ENCODE measurements at places on chromosomes 2 and 18.

DNA sequence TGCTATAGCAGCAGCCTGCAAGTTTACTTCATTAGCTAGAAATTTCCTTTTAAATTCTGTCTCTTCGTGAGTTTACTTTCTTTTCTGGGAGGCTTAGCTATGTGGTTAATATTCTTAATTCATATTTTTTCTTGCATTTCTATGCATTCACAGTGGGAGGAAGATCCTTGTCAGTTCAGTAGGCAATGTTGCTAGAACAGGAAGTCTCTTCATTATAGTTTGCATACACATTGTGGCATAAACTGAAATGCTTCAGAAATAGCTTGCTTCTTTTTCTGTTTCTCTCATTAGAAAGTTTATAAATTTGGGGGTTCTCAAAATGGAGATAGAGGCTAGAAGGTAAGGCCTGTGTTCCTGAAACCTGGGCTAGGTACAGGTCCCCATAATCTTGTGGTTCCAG is 8.1 kb upstream of the ARHGAP15 start:
- no peak for DNase-seq

GRCh38 chr2:89844221-89844943 is 1152.9 kb downstream of the RPIA start:
- DNase-seq, result no peak

GRCh38 chr2:37872192-37872750 is 52.8 kb upstream of the RMDN2 start:
- DNase-seq, result no peak

GRCh38 chr18:74623047-74623816 is 25.6 kb downstream of the ZNF407 start:
- no peak for DNase-seq

GRCh38 chr18:23838233-23838632 is 149.0 kb downstream of the LAMA3 start:
- no peak for DNase-seq

DNA sequence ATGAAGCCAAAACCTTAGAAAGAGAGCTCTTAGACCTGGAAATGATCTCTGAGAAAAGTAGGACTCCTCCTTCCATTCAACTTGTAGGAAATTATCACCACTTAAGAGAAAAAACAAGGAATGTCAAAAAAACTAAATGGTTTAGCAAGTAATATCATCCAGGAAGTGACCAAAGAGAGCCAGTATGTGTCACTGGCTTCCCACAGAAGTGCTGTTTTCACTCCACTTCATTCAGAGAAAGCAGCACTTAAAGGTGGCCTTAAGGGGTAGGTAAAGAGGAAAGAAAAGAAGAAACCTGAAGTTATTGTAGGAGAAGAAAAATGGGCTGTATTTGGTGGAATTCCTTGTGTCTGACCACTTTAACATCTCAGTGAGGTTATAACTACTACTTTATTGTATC is 414.4 kb upstream of the ETAA1 start:
- no peak for DNase-seq

GRCh38 chr2:890791-891190 is 59.9 kb upstream of the SNTG2 start:
- DNase-seq, result no peak

DNA sequence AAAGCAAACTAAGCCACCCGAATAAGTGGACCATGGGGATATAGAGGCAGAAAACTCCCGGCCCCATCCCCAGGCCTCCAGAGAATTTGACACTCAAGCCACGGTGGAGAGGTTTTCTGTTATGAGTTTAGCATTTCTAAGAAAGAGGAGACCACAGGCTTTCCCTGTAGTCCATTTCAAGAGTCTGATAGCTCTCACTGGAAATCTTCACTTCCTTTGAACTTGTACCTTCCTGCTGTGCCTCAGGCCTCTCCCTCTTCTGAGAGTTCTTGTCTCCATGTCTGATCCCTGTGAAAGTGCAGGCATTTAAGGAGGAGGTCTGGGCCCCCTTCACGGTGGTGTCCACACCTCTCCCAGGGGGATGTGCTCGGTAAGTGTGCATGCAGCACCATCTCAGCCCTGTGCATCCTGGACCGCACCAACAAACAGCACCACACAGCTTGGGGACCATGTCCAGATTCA is 113.7 kb downstream of the BCL2 start:
- DNase-seq, result no peak

- DNase-seq, result no peak
These were observed 826.4 kb downstream of the SOCS6 start for GRCh38 chr18:71115261-71115660.

DNA sequence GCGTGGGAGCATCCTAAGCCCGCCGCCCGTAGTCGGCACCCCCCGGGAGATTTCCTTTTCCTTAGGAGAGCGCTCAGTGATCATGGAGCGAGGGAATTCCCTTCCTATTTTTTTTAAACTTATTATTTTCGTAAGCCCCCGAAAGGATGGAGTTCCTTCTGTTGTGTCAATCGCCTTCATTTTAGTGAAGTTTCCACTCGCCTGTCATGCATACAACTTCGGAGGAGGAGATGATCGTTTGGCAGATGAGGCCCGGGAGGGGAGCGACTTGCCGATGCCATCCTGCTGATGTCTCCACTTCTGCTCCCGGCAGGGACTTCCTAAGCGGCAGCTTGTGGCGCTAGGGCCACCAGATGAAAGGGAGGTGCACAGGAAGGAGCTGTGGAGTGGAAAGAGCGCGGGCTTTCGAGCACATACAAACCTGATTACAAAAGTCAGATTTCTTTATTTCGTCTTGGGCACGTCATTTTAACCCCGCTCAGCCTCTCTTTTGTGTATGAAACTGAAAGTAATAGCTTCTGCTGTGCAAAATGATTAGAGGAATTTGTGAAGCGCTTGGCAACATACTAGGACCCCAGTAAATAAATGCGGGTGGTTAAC is at the start of gene ADGRF3:
ADGRF3 (minus strand) TSS at position 336 of the 600 bp plus-strand sequence. CDS start 555 bp downstream, outside the sequence.
- DNase-seq, result peak; percentile 21

DNA sequence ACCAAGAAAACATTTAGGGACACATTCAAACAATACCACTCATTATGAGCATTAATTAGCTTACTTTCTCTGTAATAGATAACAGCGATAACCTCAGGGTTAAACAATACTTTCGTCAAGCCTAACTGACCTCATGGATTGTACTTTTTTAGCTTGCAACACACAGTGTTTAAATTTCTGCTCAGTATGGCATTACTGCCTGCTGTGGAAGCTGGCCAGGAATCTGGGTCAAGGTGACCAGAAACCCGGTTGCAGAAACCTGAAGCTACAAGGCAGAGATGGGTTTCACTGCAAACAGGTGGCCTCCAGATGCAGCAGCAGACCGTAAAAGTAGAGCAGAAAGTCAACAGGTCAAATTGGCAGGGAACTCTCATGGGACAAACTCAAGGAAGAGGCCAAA is 123.8 kb upstream of the FHL2 start:
- no peak for DNase-seq

- DNase-seq, result no peak
These were observed 302.8 kb downstream of the NCKAP5 start for GRCh38 chr2:133265432-133265949.

- no peak for DNase-seq
These were observed 48.8 kb downstream of the TCF4 start for GRCh38 chr18:55539240-55539639.

- DNase-seq, result no peak
These were observed 1.3 kb downstream of the MOB4 start for GRCh38 chr2:197517150-197517549.

- DNase-seq, result no peak
These were observed 40.6 kb downstream of the FARSB start for GRCh38 chr2:222615320-222615719.

DNA sequence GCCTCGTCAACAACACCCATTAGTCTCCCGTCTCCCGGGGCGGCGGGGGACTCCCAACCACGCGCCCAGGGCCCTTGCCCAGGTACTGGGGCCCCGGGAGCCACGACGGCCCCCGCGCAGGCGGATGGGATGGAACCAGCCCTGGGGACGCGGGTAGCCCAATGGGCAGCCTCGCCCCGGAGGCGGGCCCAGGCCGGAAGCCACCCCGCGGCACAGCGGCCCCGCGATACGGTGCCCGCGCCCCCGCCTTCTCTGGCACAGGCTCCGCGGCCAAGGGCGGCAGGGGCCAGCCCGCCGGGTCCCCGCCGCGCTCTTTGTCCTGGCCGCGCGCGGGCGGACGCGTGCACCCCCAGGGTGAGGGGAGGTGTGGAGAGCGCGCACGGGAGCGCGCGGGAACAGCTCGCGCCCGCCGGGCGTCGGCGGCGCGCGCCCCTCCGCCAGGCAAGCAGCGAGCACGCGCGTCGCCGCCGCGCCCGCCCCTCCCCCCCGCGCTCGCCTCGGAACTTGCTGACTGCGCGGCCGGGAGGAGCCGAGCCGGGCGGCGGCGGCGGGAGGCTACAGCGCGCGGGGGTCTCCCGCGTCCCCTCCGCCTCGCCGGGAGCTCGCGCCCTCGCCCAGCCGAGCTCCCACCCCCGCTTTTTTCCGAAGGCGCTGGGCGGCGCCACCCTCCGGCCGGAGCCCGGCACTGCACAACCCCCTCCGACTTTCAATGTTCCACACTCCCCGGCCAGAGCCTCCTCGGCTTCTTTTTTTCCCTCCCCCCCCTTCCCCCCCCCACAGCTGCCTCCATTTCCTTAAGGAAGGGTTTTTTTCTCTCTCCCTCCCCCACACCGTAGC is at the start of gene UBE2E3:
UBE2E3 (plus strand) TSS at position 500 of the 837 bp plus-strand sequence. CDS start 1,438 bp downstream, outside the sequence.
- DNase-seq, result peak; percentile 36

- DNase-seq, result no peak
These were observed 99.1 kb downstream of the EN1 start for GRCh38 chr2:118748245-118748885.

DNA sequence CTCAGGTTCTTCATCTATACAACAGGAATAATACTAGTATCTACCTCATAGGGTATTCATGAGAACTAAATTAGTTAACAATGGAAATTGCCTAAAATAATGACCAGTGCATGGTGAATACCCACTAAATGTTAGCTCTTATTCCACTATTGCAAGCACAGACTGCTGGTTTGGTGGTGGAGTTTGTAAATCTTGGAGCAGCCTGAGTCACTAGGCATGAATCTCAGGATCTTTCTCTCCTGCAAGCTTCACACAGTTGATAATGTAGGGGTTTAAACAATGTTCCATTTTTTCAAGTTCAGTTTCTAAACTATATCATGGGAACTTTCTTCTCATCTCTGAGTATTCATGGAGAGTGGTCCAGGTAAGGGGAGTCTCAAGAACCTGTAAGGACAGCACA is 84.0 kb downstream of the OSR1 start:
- no peak for DNase-seq

- DNase-seq, result no peak
These were observed 1031.8 kb upstream of the ZEB2 start for GRCh38 chr2:145551686-145552085.

GRCh38 chr2:216916956-216917650 is 57.2 kb upstream of the TNP1 start:
- no peak for DNase-seq

- no peak for DNase-seq
These were observed 1.2 kb downstream of the CDK15 start for GRCh38 chr2:201807452-201807999.

DNA sequence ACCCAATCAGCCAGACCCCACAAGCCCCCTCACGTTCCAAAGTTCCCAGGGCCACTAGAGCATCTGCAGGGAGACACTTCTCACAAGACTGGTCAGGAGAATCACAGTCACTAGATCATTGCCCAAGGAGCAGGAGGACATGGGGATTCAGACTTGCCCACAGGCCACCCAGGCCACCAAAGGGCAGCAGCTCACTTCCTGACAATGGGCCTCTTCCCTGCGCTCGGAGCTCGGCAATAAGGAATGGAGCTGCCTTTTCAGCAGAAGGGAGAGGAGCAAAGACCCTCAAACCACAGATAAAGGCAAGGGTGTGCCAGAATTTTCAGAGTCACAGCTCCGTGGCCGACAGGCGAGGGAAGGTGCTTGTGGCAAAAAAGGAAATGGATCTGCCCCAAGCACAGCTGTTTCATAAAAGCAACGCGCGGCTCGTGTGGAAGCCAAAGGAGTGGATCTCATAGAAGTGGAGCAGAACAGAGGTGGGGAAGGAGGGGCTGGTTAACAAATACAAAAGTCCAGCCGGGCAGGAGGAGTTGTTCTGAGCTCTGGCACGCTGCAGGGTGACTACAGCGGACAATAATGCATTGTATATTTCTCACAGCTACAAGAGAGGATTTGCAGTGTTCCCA is 72.1 kb downstream of the EDAR start:
- no peak for DNase-seq

- no peak for DNase-seq
These were observed 288.8 kb upstream of the PIK3C3 start for GRCh38 chr18:41666231-41666630.

DNA sequence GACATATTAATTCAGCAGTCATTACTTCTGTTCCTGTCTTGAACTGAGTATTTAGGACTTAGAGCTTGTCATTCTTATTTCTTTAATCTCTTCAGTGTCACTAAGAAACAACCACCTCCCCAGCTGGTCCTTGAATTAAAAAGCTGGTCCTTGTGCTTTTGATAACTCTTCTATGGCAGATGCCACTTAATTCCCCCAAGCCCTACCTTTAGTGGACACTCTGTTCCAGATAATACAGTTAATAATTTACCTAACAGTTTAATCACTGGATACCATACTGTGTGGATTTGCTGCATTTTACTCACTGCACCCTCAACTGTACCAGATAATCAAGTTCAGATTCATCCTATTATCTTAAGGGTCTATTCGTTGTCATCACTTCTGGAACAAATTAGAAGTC is 73.1 kb downstream of the SKA1 start:
- DNase-seq, result no peak

- DNase-seq, result no peak
These were observed 19.8 kb downstream of the GPC1 start for GRCh38 chr2:240455272-240455646.

DNA sequence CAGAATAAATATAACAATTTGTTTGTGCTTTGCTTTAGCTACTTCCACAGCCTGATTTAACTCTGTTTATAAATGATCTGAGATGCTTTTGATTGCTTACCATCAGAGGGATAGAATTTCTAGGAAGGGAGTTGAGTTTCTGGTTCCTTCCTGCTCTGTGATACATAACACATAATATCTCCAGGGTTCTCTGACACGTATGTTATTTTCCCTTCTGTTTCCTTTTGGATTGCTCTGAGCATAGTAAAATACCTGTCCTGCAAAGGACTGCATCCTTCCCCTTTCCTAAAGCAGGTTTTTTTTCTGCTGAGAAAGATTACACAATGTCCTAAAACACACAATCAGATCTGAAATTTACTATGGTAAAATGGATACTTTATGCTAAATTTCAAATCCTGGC is 76.1 kb downstream of the CABYR start:
- no peak for DNase-seq

GRCh38 chr18:48660346-48661228 is 121.8 kb downstream of the CTIF start:
- DNase-seq, result no peak

- DNase-seq, result no peak
These were observed 489 bp downstream of the TRMT61B start for GRCh38 chr2:28869494-28870145.

GRCh38 chr2:214674278-214674677 is 135.2 kb downstream of the BARD1 start:
- DNase-seq, result no peak

DNA sequence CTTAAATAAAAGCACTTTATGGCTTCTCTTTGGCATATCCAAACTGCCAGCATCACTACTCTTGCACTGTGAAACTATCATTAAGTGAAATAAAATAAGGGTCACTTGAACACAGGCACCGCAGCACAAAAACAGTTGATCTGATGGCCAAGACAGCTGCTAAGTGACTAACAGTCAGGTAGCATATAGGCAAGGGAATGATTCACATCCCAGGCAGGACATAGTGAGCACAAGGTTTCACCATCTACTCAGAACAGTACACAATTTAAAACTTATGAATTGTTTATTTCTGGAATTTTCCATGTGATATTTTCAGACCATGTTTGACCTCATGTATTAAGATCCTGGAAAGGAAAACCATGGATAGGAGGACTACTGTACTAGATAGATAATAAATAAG is 214.2 kb downstream of the MREG start:
- DNase-seq, result no peak
